ENCODE measurements at places on chromosomes 5 and 9.
A peak's percentile ranks its signal among the peaks of the same experiment; 100 is the strongest.

DNA sequence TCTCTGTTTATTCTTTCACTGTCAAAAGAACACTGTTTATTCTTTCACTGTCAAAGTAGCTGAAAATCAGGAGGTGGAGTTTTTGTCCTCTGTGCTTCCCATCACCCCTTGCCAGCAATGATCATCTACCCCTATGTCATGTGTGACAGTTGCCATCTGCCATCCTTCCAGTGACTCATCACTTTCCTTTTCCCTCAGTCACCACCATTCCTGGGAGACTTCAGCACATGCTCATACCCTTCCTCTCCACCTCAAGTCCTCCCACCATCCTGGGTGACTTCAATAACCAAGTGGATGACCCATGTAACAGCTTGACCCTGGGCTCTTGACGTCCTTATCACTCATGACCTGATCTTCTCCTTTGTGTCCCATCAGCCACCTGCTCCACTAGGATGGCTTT, 43.3 kb upstream of the RASEF start:
- no peak for DNase-seq

DNA sequence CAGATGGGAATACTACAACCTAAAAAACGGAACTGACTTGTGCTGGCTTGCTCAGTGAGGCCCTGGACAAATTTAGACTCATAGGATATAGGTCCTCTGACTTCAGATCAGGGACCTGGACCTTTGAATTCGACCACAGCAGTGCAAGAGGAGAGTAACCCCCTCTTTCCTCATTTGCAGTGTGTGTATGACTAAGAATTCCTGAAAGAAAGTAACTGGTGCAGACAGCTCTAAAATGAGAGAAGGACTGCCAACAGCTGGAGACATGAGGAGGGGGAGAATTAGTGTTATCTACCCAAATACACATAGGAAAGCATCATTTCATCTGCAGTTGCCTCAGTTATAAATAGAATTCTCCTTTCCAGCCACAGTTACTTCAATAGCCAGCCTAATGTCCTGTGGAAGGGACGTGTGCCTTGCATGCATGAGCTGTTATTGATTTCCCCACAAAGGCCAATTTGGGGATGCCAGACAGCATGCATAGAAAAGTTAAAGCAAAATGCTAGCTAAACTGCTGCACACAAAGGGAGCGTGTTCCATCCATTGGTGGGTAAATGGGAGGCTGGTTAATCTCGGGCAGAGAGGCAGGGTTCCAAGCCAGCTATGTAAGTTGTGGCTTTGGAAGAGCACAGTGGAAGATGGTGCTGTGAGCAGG, 442.7 kb downstream of the CDK5RAP2 start:
- DNase-seq, result no peak

DNA sequence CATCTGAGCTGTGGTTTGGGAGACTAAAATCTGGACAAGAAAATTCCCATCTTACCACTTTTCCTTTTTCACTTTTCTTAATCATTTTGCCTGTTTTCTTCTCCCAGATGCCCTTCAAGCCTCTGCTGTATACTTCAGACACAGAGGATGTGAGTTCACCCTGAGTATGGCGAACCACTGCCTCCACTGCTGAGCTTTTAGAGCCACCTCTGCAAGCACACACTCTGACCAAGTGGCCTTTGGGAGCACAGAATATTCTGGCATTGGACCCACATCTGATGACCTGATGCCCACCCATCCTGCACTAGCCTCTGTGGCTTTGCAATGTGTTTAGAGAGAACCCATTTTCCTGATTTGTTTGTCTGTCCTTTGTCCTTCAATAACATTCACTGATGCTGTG, 32.5 kb downstream of the TERT start:
- DNase-seq, result no peak

GRCh38 chr9:130638284-130639123, 25.9 kb upstream of the PRDM12 start:
- DNase-seq, result no peak

- no peak for DNase-seq
Observed at GRCh38 chr5:1174122-1174936, 27.1 kb upstream of the SLC6A19 start.

- DNase-seq, result no peak
Observed at GRCh38 chr5:170148430-170149205, 42.9 kb downstream of the FOXI1 start.

DNA sequence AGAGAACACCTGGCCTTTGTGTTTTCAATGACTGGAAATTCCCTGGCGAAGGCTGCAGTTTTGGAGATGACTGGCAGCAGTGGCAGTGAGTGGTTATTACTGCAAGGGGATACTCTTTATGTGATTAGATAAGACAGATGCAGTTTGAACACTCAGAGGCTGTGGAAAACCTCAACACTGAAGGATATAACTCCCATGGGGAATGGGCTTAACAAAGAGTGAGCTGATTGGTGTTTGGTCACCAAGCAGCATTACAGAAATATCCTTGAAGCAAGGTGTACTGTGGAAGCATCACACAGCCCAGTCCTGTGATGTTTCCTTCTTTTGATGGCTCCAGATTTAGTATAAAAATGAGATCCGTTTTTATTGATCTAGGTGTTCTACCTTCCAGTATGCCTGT, 490.7 kb upstream of the PTPRD start:
- peak; percentile 58 for DNase-seq

GRCh38 chr9:106795031-106795430, 67.9 kb upstream of the ZNF462 start:
- DNase-seq, result no peak

DNA sequence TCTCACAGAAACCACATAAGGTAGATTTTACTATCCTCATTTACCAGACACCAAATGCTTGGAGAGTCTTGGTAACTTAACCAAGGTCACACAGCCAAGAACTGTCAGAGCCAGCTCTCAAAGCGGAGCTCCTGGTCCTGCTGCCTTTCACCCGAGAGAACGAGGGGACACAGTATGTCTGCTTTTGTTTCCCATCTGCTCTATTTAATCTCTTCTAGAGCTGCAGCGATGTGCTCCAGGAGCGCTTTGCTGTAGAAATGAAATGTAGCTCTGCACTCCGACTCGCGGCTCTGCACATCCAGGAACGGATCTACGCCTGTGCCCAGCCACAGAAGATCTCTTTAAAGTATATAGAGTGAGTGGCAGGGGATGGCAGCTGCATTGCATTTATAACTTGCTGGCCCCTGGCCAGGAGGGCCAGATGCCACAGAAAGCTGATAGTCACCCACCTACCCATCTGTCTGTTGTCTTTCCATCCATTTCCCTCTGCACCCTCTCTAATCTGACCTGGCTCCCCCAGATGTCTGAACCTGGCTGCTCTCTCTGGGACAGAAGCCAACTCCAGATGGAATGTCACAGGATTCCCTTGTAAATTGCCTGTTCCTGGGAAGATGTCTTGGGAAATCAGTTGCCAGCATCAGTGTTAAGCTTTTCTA, 21.4 kb upstream of the TRMT10B start:
- no peak for DNase-seq

DNA sequence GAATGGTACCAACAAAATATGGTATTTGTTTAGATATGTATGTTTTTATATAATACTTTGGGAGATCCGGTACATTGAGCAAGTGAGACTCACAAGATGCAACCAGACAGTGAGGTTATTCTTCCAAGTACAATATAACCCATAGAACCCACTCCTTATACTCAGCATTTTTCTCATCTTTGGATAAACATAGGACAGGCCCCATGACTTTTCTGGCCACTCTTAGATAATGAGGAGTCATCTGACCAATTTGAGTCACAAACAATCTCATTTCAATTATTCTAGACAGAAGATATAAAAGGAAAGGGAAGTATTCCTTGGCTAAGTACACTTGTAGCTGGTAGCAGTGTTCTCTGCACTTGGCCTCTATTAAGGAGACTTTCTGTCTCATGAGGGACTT, 150.2 kb downstream of the SGCD start:
- DNase-seq, result no peak

DNA sequence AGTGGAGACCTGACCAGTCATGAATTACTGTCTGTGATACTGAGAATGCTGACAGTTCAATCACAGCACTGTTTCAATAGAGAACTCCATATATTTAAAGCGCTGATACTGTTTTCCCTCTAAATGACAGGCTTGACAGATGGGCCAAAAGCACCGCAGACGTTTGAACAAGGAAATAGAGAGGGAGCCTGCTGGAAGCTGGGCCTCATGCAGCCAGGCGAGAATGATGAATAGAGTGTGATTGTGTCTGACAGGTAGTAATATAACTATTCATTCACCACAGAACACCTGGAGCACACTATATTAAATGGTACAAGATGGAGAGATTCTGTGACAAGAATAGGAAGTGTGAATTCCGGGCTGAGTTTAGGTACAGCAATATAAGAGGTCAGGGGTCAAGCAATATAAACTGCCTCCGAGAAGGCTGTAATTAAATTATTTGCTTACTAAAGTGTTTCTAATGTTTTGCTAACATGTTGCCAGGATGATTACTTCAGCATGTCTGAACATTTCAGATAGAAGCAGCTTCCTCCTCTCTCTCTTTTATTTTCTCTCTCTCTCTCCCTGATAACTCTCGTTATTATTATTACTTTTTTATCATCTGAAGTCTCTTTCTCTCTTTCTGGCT, 297.7 kb downstream of the CSNK1G3 start:
- DNase-seq, result peak; percentile 64

GRCh38 chr9:134484479-134484878, 157.1 kb upstream of the COL5A1 start:
- DNase-seq, result no peak
